Peyer's patch (tissue), 4 donors: ENCODE measurements at places on chromosomes 13 and 19. TPM values are rescaled to one million over a fixed set of nuclear protein-coding genes. Genes with fewer than 3 reads are reported as not detected.

- peaks cover 40% of the 10 kb centered on the region for H3K4me1 ChIP-seq
- H3K4me3 ChIP-seq: no peak overlapping the region
- peak overlapping the region; percentile 18 for H3K27ac ChIP-seq
- no peaks in the 10 kb centered on the region for H3K27me3 ChIP-seq
Observed at GRCh38 chr19:42125536-42125935, 6.7 kb downstream of the POU2F2 start.

VAV1 gene
- 57.8 TPM for total RNA-seq

DNA sequence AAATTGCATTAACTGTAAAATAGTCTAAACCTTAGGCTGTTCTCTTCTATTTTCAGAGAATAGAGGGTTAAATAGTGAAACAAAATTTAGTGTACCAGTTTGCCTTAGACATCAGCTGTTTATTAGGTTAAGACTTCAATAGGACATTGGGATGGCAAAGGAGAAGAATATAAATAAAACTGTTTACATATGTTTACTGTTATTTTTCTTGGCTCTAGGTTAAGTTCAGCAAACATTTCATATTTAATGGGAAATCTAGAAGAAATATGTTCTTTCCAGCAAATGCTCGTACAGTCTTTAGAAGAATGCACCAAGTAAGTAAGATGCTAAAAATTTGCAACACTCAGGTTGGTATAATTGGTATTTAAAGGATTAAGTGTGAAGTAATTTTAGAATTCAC lies 76.5 kb upstream of the TEX29 start:
- no peak overlapping the region for H3K4me3 ChIP-seq
- no peak for DNase-seq
- H3K36me3 ChIP-seq: no peaks in the 10 kb centered on the region

KRTDAP gene
- total RNA-seq: not detected

DNA sequence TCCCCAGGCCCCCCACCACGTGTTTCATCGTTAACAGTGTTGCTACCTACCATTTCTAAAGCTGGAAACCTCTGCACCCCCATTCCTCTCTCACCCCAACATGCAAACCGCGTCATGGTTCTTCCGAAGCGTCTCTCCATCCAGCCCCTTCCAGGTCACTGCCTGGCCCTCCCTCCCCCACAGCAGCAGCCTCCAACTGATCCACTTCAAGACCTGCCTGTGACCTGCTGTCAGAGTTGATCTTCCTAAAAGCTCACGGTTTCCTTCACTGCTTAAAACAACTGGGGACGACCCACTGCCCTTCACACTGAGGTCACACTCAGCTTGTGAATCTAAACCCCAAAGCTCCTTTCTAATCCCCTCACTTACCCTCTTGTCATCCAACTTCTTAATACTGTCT lies 47.7 kb downstream of the STK24 start:
- no peak overlapping the region for H3K4me3 ChIP-seq
- H3K36me3 ChIP-seq: no peaks in the 10 kb centered on the region
- no peaks in the 10 kb centered on the region for H3K27me3 ChIP-seq
- H3K4me1 ChIP-seq: peaks cover 13% of the 10 kb centered on the region
- H3K27ac ChIP-seq: no peak overlapping the region
